ENCODE measurements at places on chromosomes 2 and 18. TPM values are rescaled to one million over a fixed set of nuclear protein-coding genes. Genes with fewer than 3 reads are reported as not detected.

- H3K27ac ChIP-seq: no peak overlapping the region
- H3K4me3 ChIP-seq: no peak overlapping the region
- DNase-seq: no peak
- H3K36me3 ChIP-seq: no peaks in the 10 kb centered on the region
- peaks cover 19% of the 10 kb centered on the region for H3K27me3 ChIP-seq
Observed at GRCh38 chr2:70357684-70358071, 55.8 kb upstream of the FAM136A start.

DNA sequence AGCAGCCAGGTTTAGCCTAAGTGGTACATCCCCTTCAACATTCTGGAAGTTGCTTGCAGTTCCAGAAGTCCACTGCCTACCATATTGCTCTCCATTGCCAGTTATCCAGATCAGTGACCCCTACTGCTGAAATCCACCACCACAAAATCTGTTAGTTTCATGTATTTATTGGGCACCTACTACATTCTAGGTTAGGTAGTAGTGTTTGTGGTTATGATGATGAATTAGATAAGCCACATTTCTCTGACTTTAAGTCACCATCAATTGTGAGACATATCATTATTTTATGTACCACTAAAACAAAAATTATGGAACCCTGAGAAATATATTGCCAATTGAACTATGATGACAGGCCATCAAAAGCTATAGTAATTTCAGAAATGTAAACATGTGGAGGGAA is 139.5 kb upstream of the PKDCC start:
- no peaks in the 10 kb centered on the region for H3K36me3 ChIP-seq
- peaks cover 57% of the 10 kb centered on the region for H3K4me1 ChIP-seq
- no peak for DNase-seq

GRCh38 chr18:60295674-60296073 is 76.9 kb downstream of the MC4R start:
- DNase-seq: no peak
- no peaks in the 10 kb centered on the region for H3K4me1 ChIP-seq
- no peak overlapping the region for H3K4me3 ChIP-seq
- peaks cover 58% of the 10 kb centered on the region for H3K27me3 ChIP-seq
- no peak overlapping the region for H3K27ac ChIP-seq

DNA sequence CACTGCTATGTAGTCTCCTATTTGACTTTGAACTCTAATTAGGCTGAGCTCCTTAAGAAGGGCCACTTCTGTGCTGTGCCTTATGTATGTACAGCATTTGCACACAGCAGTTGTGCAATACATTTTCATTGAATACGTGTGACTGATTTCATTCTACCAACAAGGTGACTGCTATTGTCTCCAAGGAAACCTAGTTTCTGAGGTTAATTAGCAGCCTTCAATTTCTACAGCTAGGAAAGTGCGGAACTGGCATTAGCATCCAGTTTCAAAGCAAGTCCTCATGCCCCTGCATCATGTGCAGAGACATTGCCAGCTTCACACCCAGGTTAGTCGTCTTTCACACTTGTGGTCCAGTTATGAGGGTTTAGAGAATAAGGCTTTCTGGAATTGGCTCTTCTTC is 58.6 kb downstream of the NCK2 start:
- H3K4me3 ChIP-seq: no peak overlapping the region
- DNase-seq: no peak
- H3K36me3 ChIP-seq: peaks cover 7% of the 10 kb centered on the region

DNA sequence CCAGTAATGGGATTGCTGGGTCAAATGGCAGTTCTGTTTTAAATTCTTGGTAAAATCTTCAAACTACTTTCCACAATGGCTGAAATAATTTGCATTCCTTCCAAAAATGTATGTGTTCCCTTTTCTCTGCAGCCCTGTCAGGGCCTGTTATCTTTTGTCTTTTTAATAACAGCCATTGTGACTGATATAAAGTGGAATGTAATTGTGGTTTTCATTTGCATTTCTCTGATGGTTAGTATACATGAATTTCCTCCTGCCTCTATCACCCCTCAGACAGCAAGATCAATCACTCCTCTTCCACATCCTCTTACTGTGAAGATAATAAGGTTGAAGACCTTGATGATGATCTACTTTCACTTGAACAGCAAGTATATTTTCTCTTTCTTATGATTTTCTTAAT is 304.8 kb upstream of the FSIP2 start:
- H3K4me1 ChIP-seq: peaks cover 19% of the 10 kb centered on the region
- H3K4me3 ChIP-seq: no peak overlapping the region
- no peak for DNase-seq
- H3K27ac ChIP-seq: peak overlapping the region; percentile 19

- no peak overlapping the region for H3K4me3 ChIP-seq
- no peak for DNase-seq
- no peak overlapping the region for H3K27ac ChIP-seq
- H3K27me3 ChIP-seq: no peaks in the 10 kb centered on the region
Observed at GRCh38 chr18:9280849-9281248, 53.7 kb upstream of the TWSG1 start.

GRCh38 chr18:26405190-26405801 is 143.1 kb downstream of the KCTD1 start:
- H3K36me3 ChIP-seq: no peaks in the 10 kb centered on the region
- peaks cover 4% of the 10 kb centered on the region for H3K4me1 ChIP-seq
- peaks cover 4% of the 10 kb centered on the region for H3K27me3 ChIP-seq

GRCh38 chr2:218621007-218621406 is 13.3 kb downstream of the PLCD4 start:
- peaks cover 25% of the 10 kb centered on the region for H3K36me3 ChIP-seq
- H3K4me1 ChIP-seq: peaks cover 5% of the 10 kb centered on the region
- H3K4me3 ChIP-seq: no peak overlapping the region
- H3K27me3 ChIP-seq: no peaks in the 10 kb centered on the region
- no peak for DNase-seq
- no peak overlapping the region for H3K27ac ChIP-seq

DNA sequence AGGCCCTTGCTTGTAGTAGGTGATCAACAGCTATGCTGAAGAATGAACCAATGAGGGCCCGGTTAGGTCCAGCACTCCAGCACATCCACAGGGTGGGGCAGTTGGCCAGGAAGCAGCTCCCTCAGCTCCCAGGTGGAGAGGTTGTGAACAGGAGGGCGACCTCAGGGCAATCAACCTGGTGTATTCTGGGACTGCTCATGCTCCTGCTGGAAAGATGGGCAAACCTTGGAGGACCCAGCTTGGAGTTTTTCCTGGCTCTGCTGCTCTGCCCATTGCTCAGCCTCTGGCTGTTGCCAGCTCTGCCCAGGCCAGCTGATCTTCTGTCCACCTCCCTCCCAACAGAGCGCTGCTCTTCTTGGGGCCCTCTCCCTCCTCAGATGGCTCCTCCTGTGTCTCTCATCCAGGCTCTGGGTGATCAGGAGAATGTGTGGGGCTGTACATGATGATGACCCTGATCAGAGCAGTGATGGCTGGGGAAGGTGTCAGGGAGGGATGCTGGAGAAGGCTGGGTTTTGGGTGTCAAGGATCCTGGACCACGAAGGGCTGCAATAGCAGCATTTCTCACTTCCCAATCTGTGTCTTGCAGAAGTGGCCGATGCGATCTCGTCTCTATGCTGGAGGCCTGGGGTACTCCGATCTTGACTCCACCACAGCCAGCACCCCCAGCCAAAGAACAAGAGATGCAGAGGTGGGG is 3.4 kb downstream of the TCF23 start:
- no peaks in the 10 kb centered on the region for H3K4me1 ChIP-seq
- H3K36me3 ChIP-seq: no peaks in the 10 kb centered on the region
- H3K27ac ChIP-seq: no peak overlapping the region
- peaks cover 6% of the 10 kb centered on the region for H3K27me3 ChIP-seq

DNA sequence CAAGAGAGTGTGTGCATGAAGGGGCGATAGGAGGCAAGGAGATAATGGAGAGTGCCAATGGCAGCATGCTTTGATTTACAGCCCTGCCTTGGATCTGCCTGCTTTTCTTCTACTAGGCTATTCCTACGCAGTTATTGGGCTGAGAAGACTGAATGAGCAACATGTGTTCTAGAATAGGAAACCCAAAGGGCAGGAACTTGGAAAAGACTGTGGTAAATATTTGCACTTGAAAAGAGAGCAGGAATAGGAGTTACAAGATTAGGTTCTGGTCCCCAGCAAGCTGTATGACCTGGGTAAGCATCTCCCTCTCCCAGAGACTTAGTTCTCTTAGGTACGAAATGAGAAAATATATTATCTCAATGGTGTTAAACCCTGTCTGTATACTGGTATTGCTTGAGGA is 367.7 kb downstream of the CLIP4 start:
- DNase-seq: no peak
- H3K4me1 ChIP-seq: peaks cover 2% of the 10 kb centered on the region
- no peaks in the 10 kb centered on the region for H3K36me3 ChIP-seq

DNA sequence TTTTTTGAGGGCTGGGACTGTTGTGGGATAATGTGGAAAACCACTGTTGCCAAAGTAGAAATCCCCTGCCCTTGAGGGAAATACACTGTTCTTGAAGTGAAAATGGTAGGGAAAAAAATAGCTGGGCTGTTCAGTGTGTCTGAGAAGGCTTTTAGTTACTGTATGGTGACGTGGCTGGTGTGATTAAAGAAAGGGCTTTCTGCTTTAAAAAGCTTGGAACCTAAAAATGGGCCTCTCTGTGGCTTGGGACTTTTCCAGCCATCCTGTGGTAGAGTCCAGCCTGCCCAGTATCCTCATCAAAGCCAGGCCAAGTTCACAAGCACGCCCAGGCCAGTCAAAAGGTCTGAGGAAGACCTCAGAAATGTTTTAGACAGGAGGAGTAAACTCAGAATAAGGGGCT is 6.8 kb downstream of the MGAT5 start:
- no peak for DNase-seq
- H3K27me3 ChIP-seq: no peaks in the 10 kb centered on the region
- H3K27ac ChIP-seq: no peak overlapping the region
- H3K4me3 ChIP-seq: no peak overlapping the region
- H3K4me1 ChIP-seq: peaks cover 26% of the 10 kb centered on the region

DNA sequence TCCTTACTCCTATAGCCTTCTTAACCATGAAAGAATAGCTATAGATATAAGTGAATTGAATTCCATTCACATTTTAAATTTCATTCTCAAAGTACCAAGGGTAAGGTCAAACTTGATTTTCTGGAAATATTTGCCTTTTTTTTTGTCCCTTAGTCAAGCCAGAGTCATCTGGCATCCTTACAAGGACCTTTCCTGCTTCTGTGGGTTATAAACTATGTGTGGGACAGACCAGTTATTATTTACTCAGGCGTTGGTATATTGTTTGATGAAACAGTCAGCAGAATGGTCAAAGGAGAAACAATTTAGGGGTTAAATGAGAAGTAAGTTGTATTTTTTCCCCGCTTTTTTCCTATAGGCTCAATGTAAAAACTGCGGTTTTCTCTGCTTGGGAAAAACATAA is 1103.2 kb upstream of the ZEB2 start:
- H3K36me3 ChIP-seq: no peaks in the 10 kb centered on the region
- no peaks in the 10 kb centered on the region for H3K27me3 ChIP-seq
- H3K4me3 ChIP-seq: no peak overlapping the region
- peaks cover 21% of the 10 kb centered on the region for H3K4me1 ChIP-seq

DNA sequence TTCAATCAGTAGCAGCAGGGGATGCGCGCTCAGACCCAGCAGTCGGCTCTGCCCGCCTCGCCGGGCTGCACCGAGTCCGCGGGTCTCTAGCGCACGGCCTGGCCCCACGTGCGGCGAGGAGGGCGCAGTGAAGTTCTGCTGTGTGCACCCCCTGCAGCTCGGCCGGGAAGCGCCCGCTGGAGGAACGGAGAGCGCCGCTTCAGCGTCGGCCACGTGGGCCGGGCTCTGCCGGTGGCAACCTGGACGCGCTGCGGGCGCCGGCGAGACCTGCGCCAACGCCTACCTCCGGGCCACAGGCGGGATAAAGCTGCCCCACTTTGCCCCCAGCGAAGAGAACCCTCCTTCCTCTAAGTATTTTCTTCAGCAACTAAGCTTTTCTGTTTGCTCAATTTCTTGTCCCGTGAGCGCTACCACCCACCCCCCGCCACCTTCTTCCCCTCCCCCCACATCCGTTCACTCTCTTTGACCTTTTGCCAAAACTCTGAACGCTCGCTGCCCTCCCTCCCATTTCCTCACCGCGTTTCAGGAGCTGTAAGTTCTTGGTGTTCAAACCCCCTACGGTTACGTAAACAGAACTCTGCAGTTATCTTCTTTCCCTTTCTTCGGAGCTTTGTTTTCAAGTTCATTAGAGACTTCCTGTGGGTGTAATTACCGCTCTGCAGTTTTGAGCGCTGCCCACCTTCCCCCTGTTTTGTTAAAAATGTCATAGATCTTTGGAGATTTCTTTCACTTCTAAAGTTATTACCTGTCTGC is 42.6 kb upstream of the EDAR start:
- no peak for DNase-seq
- H3K27ac ChIP-seq: no peak overlapping the region
- no peaks in the 10 kb centered on the region for H3K36me3 ChIP-seq
- peaks cover 9% of the 10 kb centered on the region for H3K4me1 ChIP-seq

The RFTN2 gene
- 29.4 TPM for total RNA-seq
